Esophagus squamous epithelium (tissue), 5 donors: ENCODE measurements at places on chromosomes 7 and 10.

GRCh38 chr10:14219411-14219810, 111.3 kb downstream of the FRMD4A start:
- DNase-seq: no peak

DNA sequence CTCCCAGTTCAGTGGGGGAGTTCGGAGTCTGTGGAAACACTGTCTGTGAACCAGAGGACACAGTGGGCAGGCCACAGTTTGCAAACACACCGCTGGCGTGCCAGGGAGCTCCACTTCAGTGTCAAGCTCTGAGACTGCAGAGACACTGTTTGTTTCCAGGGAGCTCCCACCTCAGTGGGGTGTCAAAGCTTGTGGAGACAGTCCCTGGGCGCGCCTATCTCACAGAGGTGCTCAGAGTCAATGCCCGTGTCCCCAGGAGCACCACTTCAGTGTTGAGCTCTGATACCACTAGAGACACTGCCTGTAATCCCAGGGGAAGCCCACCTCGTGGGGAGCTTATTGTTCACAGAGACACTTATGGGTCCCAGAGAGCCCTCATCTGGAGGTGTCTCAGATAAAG, 4.3 kb downstream of the MYO1G start:
- DNase-seq: no peak

DNA sequence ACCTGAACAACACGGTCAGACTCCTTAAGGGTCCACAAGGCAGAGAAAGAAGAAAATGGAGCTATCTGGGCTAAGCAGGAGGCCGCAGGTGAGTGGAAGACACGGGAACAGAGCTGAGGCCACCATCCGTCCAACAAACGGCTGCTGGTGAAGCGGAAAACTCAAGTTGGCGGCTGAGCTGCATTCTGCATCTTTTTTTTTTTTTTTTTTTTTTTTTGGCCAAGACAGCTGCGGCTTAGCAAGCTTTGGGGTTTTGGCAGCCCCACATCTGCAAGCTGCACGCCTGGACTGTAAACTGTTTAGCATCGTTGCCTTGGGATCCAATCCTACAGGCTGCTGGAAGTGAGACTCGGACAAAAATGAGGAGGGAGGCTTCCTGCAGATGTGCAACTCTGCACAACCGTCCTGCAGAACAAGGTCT, 37.4 kb downstream of the RGS10 start:
- DNase-seq: no peak

DNA sequence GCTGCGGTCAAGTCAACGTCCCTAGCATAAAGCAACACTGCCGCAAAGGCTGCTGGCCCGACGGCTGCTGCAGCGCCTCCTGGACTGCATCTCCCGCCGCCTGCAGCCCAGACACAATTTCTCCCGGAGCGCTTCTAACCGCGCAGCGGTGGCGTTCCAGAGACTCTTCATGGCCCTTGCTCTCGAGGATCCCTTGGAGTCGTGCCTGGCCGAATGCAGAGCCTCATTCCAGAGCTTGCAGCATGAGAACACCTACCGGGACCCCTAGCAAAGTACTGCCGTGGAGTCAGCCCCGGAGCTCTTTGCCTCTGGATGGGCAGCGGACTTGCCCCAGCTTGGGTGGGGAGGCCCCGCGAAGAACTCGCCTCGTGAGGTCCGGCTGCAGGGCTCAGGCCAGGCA, 79.7 kb upstream of the ZNF32 start:
- DNase-seq: no peak

DNA sequence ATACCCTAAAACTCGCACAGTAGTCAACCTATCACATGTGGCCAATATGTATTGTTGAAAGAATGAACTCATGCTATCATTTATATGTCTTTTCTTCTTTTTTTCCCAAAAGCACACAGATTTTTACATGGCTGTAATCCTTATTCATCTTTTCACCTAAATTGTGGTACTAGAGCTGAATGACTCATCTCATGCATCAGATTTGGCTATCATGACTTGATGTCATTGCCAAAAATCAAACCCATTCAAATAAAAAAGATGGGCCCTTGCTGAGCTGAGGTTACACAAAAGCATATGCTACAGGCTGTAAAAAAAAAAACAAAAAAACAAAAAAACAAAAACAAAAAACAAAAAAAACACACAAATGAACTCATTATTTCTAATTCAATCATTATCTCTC, 3.3 kb upstream of the LMOD2 start:
- no peak for DNase-seq

- DNase-seq: no peak
These were observed 916 bp downstream of the LAMB1 start for GRCh38 chr7:108001764-108002725.
